AML-193 (cell line): ENCODE measurements at places on chromosomes 11 and 22.

- no peak for DNase-seq
Observed at GRCh38 chr22:32676191-32676590, 125.3 kb upstream of the TIMP3 start.

DNA sequence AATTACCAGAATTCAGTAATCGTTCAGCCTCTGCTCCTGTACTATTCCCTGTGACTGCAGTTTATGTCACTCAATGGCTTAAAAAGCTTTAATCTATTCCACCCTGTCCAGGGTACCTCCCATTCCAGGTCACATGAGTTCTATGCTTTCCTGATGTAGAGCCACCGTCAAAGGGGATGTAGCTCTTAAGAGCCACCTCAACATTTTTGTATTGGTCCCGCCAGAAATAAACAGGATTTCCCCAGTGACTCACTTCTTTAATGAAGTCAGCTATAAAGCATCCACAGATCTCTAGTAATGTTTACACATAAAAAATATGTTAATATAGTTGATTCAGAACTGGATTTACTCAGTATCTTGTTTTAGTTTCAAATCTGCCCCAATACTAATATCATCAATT, 1.3 kb upstream of the OR8D1 start:
- no peak for DNase-seq

DNA sequence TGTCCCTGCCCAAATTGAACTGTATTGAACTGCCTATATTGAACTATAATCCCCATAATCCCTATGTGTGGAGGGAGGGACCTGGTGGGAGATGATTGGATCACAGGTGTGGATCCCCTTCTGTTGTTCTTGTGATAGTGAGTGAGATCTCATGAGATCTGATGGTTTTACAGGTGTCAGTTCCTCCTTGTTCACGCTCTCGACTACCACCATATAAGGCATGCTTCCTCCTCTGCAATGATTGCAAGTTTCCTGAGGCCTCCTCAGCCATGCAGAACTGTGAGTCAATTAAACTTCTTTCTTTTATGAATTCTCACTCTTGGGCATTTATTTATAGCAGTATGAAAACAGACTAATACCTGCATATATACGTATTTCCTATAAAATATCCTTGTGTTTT, 206.5 kb upstream of the PDGFD start:
- no peak for DNase-seq

DNA sequence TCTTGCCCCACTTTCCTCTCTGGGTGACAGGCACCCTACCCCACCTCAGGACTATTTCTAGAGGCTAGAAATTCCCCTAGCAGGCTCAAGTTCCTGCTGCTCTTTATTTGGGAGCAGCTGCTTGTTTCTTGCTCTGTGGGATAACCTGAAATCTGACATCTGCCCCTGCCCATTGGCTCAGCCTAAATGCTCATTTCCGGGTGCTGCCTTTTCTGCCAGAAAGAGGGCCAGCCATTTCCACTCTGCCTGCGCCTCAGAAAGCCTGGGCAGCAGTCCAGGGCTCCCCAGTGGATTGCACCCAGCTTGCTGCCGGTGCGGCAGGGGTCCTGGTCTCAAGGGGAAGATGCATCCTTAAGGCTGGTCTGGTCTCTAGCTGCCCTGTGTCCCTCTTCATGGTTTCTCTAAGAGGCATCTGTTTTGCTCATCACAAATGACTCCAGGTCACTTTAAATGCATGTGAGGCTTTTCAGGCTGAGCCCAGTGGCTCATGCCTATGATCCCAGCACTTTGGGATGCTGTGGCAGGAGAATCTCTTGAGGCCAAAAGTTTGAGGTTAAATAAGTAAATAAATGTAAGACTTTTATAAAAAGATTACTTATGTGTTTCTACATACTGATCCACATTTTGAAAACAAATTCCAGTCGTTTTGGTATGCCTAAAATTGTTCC, 10.3 kb upstream of the PNPLA5 start:
- no peak for DNase-seq

- no peak for DNase-seq
Observed at GRCh38 chr11:111452817-111453552, 59.2 kb downstream of the BTG4 start.

GRCh38 chr11:3193373-3194015, 25.1 kb downstream of the MRGPRG start:
- no peak for DNase-seq

DNA sequence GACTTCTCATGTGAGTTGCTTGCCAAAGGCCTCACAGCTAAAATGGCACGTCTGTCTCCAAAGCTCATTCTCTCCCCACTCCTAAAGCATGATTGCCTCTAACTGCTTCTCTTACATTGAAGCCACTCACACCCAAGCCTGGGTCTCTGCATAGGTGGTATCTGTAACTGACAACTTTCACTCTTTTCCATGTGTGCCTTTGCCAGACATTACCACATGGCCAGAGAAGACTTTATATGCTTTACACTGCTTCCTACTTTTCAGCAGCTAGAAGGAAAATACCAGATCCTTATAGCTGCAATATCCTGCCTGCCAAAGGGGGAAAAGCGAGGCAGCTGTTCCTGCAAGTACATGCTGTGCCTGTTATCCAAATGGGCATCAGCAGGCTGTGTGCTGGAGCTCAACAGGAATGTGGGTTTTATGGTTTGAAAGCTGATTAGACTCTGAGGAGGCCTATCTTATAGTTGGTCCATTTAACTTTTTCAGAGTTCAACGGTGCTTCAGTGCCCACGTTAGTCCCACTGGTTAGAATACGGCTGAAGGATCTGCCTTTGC, 547.1 kb downstream of the RAB38 start:
- no peak for DNase-seq

DNA sequence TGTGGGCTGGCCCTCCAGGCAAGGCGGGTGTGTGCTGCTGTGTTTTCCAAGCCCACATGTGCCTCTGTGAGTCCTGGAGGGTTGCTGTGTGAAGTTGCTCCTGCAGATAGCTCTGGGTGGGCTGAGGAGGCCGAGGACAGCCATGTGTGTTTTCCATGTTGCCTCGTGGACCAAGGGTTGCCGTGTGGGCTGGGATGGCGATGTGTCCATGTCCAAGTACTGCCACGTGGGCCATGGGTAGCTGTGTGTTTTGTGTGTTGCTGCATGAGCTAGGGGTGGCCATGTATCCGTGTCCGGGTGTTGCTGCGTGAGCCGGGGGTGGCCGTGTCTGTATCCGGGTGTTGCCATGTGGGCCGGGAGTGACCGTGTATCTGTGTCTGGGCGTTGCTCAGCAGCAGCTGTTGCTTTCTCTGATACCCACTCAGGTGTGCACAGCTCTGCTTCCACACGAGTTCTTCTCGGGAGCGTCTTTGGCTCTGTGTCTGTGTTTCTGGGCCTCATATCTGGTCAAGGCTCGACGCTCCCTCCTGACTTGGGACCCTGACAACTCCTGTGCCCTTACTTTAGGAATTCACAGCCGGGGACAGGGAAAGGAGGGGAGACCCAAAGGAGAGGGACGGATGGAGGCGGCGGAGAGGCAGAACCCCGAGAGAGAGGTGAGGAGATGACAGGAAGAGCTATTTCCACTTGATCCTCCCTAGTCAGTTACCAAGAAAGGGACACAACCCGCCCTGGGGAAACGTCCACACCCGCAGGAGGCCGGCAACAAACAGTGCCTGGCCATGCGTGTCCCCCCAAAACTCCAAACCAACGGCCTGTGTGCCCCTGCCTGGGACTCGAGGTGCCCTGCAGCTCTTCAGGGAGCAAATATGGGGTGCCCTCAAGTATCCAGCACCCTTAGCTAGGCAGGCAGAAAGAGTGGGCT, 83.1 kb downstream of the PHF21B start:
- DNase-seq, result no peak

DNA sequence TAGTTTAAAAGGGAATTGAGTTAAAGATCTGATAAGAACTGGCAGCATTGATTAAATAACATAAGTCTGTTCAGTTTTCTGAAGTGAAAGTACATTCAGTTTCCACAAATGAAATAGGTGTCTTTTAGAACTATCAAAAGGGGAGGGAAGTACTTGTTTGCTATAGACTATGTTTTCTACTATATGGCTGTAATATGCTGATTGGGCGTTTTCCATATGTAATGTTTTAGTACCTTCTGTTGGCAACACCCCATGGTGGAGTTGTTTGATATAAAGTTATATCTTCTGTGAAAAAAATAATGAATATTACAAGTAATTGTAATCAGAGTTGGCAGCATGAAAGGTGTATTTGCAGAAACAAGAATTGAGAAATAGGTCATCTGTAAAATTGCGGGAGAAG, 237.6 kb downstream of the JRKL start:
- no peak for DNase-seq
